Iris pigment epithelial cell (primary cell): ENCODE measurements at places on chromosomes 7 and 10.

GRCh38 chr7:128919241-128919640 is 8.7 kb upstream of the KCP start:
- no peak for DNase-seq

GRCh38 chr7:2023877-2024566 is 208.7 kb downstream of the MAD1L1 start:
- DNase-seq, result peak; percentile 31

GRCh38 chr7:137146552-137147337 is 196.8 kb downstream of the PTN start:
- peak; percentile 94 for DNase-seq

DNA sequence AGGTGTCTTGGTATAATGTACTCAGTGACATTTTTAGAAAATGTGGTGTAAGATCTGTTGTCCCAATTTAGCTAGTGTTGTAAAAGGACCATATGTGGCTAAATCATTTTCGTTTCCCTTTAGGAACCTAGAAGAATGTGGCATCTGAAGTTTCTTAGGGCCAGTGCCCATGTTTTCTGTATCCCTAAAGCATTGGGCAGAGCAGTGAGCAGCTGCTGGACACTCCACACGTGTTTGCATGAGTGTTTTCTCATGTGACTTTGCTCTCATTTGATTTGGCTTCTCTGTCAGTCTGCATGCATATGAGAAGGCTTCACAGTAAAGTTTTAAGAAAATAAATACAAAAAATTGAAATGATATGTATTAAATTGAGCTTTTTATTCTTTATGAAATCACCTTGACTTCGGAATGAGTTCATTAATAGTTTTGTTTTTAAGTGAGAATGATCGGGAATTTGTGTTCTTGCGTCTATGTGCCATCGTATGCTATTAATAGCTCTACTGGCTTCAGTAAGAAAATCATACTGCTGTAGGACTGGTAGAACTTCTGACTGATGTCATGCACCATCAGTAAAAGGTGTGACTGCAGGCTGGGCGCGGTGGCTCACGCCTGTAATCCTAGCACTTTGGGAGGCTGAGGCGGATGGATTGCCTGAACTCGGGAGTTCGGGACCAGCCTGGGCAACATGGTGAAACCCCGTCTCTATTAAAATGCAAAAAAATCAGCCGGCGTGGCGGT is 61.3 kb downstream of the RBM33 start:
- DNase-seq, result no peak

DNA sequence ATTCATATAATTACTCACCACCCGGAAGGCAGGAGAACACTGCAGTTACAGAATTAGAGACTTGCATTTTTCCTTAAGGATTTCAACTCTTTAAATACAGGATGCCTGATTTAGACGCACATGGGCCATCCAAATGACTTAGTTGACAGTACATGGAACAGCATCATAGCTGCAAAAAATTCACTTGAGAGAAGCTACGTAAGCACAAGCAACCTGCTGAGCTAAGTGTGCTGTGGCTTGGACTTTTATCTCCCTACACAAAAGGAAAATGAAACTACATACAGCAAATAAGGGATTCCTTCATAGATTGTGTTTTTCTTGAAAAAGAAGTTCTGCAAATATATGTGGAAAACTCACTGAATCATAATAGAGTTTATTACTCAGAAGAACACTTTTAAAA is 152.6 kb downstream of the POU6F2 start:
- no peak for DNase-seq

DNA sequence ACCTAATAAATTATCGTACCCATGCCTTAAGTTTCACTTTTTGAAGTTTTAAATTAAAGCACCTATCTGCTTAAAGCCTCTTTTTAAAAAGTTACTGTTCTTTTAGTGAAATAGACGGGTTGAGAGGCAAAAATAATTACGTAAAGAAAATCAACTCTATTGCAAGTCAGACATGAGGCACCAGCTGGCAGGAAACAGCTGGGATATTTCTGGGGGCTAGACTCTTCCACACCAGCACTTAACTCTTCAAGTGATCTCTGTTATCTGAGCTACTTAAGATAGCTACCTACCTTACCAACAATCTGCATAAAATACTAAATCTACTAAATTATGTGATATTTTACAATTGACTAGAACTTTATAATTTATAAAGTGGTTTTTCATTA is 35.8 kb downstream of the GBF1 start:
- peak; percentile 36 for DNase-seq

DNA sequence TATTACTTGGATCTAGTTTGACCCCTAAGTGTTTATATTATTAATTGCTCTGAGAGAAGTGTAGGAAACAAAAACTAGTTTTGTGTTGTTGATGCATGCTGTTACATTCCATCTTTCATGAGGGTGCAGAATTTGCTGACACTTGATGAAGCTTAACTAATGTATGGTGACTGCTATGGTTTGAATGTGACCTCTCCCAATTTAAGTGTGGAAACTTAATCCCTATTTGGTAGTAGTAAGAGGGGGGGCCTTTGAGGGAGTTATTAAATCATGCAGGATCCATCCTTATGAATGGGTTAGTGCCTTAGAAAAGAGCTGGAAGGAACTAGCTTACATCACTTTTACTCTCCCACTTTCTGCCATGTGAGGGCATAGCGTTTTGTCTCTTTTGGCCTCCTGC is 142.5 kb downstream of the PCLO start:
- DNase-seq, result no peak

DNA sequence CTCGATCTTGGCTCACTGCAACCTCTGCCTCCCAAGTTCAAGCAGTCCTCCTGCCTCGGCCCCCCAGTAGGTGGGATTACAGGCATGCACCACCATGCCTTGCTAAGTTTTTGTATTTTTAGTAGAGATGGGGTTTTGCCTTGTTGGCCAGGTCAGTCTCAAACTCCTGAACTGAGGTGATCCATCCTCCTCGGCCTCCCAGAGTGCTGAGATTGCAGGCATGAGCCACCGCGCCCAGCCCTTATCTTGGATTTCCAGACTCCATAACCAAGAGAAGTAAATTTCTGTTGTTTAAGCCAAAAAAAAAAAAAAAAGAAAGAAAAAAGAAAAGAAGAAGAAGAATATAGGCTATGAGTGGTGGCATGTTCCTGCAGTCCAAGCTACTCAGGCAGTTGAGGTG is 53.3 kb upstream of the RABGEF1 start:
- DNase-seq, result no peak

- DNase-seq, result peak; percentile 57
Observed at GRCh38 chr7:111098011-111098925, 7.3 kb downstream of the LRRN3 start.
